Type B pancreatic cell (in vitro differentiated cells): ENCODE measurements at places on chromosomes 16 and 17.

DNA sequence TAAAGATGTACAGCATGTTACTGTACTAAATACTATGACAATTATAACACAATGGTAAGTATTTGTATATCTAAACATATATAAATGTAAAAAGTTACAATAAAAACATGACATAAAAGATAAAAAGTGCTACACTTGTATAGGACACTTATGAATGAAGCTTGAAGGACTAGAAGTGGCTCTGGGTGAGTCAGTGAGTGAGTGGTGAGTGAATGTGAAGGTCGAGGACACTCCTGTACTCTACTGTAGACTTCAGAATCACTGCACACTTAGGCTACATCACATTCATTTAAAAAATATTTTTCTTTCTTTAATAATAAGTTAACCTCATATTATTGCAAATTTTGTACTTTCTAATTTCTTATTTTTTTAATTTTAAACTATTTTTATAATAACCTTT, 1476.7 kb upstream of the CDH8 start:
- DNase-seq: no peak

GRCh38 chr16:70582280-70582978, 58.8 kb downstream of the SF3B3 start:
- DNase-seq: no peak

DNA sequence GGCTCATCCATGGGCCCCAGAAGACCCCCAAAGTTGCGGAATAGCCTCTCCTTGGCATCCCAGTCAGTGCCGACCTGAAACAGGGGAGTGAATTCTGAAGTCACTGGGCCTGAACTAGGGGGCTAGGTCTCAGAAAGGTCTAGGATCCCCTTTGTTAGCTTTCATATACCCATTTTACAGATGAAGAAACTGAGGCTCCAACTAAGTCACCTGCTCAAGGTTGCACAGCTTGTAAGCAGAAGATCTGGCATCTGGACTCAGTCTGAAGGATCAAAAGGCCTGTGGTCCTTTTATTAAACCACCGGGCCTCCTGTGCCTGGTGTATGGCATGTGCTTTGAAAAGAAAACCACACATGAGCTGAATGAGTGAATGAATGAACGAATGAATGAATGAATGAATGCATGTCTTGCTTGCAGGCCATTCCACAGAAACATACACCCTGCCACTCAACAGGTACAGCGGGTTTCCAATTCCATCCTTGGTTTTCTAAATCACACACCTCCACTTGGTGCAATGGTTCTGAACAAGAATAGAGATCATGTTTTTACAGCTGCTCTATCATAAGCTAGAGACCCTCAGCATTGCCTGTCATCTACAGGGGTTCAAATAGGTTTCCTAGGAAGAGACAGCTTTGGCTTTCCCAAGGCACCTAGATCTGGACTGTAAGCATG, 352.7 kb downstream of the XYLT1 start:
- DNase-seq: no peak

- no peak for DNase-seq
Measured at GRCh38 chr16:48352648-48353390, 32.4 kb downstream of the SIAH1 start.

DNA sequence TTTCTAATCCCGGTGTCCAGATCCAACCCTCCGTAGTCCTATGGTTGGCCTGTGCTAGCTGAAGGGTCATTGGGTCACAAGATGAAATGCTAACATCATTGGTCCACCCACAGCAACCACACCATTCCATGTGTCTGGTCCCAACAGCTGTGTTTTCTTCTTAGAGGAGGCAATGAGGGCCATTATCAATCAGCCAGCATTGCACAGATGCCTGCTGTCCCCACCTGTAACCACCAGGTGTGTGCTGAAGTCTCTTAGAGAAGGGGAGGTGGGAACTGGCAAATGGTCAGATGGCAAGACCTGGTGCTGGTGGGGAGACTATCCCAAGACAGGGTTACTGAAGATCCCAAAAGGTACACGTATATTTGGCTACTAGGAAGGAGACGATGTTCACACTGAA, 37.4 kb downstream of the HIC1 start:
- no peak for DNase-seq

GRCh38 chr16:21023509-21024202, 123.1 kb downstream of the LYRM1 start:
- no peak for DNase-seq

DNA sequence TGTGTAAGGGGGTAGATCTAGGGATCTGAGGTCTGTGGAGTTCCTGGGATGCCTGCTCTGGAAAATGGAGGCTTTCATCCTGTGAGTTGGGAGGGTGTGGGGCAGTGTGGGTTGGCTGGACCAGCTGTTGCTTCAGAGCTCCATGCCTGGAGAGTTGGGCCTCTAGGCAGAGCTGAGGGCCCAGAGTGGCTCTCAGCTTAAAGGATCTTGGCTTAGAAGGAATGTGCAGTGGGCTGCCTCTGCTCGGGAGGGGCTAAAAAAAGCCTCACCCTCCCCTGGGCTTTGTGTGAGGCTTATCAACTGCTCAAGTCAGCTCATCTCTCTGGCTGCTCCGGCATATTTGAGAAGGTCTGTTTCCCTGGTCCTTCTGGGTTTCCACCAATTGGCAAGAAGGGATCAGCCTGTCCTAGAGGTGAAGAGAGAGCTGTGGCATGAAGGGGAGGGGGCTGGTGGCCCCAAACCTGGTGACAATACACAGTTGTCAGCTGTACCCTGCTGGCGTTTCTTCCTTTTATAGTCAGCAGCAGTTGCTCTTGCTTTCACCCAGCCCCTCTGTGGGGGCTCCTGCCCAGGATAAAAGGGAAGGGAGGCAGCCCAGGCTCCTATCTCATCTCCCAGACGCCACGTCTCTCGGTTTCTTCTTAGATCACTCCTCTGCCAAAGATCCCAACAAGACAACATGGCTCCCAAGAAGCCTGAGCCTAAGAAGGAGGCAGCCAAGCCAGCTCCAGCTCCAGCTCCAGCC, at the start of gene MYL4:
MYL4 (plus strand) TSS at position 605 of the 745 bp plus-strand sequence; CDS start at position 680, 75 bp downstream.
- no peak for DNase-seq
